NCI-H2171 treated with DMSO at 0.1 percent for 48 hours (cell line): ENCODE measurements at places on chromosomes 3 and 15.

DNA sequence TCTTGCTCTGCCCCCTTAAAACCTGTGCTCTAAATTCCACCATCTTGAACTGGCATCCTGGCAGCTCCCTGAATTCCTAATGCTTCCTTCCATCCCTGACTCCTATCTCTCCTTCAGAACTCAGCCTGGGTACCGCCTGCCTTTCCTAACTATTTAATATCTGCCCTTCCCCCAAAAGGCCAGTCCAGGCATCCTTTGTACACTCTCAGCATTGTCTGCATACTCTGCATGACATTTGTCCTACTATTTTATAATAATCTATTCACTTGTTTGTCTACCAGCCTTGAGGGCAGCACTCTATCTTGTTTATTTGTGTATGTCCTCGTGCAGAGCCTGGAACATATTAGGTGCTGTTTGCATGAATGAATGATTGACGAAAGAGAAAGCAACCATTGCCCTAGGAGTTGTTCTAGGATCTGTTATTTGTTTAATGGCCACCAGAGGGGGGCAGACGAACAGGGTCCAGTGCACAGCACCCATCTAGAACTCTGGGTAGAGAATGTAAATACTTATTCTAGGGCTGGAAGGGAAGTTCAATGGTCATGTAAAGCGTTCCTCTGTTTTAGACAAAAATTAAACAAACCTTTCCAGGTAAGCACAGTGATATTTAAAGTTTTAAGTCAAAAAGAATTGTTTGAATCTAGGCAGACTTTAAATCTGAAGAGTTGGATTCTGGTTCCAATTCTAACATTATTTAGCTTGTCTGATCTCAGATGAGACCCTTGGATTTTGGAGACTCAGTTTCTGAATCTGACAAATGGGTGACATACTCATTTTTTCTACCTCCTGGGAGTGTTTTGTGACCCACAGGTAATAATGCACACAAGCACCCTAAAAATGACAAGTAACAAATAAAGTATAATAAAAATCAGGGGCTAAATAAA lies 125.8 kb upstream of the GALNT15 start:
- DNase-seq, result peak; percentile 62

- DNase-seq, result no peak
Observed at GRCh38 chr15:49361370-49361769, 61.7 kb upstream of the FGF7 start.

- DNase-seq, result peak; percentile 9
Observed at GRCh38 chr3:8596321-8597218, 48.0 kb downstream of the SSUH2 start.

DNA sequence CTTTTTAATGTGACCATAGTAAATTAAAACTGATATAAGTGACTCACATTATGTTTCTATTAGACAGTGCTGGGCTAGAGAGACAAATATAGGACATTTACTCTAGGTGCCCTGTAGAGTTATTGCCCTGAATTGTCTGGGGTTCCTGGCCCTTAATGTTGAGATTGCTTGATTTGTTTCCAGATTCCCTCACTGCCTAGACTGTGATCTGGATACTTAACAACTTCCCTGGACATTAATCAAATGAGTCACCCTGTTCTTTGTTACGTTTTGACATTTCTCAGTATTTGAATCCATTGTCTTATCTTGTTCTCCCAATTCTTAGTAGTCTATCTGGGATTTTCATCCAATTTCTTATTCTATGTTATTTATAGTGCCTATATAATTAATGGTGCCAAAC lies 65.8 kb downstream of the DTWD1 start:
- DNase-seq, result no peak

GRCh38 chr3:190864002-190864401 lies 1.5 kb upstream of the GMNC start:
- no peak for DNase-seq

GRCh38 chr15:67068710-67069400 lies 3.5 kb downstream of the SMAD3 start:
- DNase-seq, result no peak

- DNase-seq, result peak; percentile 55
Observed at GRCh38 chr3:184716622-184717398, 4.9 kb upstream of the MAGEF1 start.

- DNase-seq, result no peak
Observed at GRCh38 chr3:137612291-137612690, 151.8 kb upstream of the SOX14 start.

- peak; percentile 75 for DNase-seq
Observed at GRCh38 chr3:72245183-72245811, 460.3 kb upstream of the PROK2 start.

- no peak for DNase-seq
Observed at GRCh38 chr3:177680472-177680821, 483.2 kb upstream of the TBL1XR1 start.

GRCh38 chr3:125050488-125051090 lies 5.2 kb downstream of the HEG1 start:
- DNase-seq, result peak; percentile 18

- no peak for DNase-seq
Observed at GRCh38 chr3:38247366-38248035, 18.1 kb upstream of the SLC22A13 start.

GRCh38 chr3:192831111-192831644 lies 86.5 kb downstream of the MB21D2 start:
- DNase-seq, result no peak

DNA sequence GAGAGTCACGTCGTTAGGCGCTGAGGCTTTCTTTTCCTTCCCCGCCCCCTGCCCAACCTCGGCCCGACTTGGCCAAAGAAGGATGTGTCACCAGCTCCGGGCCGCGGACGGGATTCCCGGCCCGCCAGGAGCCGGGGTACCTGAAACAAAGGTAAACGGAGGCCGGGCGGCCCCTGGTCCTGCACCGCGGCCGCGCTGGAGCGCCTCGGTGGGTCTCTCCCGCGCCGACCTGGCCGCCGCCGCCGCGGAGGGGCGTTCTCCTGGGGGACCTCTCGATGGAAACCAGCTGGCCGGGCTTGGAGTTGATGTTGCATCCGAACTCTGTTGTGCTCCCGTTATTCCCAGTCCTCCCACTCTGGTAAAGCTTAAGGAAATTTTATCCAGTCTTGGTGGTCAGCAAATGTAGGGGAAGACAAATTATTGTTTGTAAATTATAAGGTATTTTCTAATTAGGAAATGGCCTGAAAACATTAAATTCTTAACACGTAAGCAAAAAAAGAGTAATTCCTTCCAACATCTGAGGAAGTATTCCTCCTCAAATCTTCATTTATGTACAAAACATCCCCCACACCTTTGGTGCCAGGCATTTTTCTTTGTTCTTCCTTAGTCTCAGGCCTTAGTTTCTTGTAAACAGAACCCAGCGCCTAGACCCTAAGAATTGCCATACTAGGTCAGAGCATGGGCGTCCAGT lies 888 bp downstream of the PPP2R3A start:
- peak; percentile 41 for DNase-seq

- no peak for DNase-seq
Observed at GRCh38 chr3:152853196-152853595, 18.3 kb downstream of the P2RY1 start.

DNA sequence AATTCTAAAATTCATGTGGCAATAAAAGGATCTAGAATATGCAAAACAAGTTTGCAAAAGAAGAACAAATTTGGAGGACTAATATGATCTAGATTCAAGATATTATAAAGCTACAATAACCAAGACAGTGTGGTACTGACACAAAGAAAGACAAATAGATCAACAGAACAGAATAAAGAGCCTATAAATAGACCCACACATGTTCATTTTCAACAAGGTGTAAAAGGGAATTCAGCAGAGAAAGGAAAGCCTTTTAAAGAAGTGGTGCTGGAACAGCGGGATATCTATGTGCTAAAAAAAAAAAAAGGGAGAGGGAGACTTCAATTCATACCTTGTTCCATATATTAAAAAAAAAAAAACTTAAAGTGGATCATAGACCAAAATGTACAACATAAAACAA lies 149.0 kb downstream of the WDR76 start:
- no peak for DNase-seq

- DNase-seq, result peak; percentile 18
Observed at GRCh38 chr15:61879219-61879618, 181.0 kb downstream of the VPS13C start.

- no peak for DNase-seq
Observed at GRCh38 chr15:36409819-36410218, 169.6 kb upstream of the CDIN1 start.

GRCh38 chr3:46252980-46253379 lies 10.7 kb downstream of the CCR3 start:
- no peak for DNase-seq
